Lung microvascular endothelial cell (primary cell): ENCODE measurements at places on chromosomes 3 and 15. TPM values are rescaled to one million over a fixed set of nuclear protein-coding genes. Genes with fewer than 3 reads are reported as not detected.

Gene AQP9
- total RNA-seq = not detected in 2 replicates

DNA sequence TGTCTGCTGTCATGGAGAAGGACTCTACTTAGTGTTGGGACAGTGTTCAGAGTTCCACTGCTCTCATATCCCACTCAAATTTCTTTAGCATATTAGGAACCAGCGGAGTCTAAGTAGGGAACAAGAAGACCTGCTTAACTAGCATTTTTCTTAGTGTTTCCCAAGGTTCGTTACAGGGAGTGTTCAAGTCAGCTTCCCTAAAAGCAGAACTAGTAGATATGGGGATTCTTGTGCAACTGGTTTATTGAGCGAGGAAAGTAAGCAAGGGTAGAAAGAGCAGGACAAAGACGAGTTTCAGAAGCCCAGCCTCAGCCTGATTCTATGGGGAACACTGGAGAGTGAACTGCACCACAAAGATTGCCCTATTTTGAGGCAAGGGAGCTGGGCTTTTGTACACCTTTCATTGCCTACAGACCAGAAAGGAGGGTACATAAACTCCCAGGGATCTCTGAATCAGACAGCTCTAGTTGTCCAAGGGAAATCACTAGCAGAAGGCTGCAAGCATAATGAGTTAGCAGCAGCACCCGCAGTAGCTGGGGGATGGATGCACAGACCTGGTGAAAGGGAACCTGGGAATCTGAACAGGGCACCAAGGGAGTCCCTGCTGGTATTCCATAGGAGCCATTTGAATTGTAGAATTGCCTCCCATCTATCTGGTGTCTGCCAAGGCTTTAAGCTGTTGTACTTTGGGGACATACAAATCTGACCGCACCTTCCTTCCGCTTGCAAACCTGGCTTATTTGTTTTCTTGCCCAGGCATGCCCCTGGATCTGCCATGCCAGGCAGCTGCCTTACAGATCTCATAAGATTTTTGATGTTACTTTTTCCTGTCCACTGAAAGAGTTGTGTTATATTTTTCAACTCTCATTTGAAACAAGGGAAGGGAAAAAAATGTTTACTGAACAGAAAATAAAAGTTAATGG, 15.1 kb downstream of the CMTM7 start:
- no peak for DNase-seq

DNA sequence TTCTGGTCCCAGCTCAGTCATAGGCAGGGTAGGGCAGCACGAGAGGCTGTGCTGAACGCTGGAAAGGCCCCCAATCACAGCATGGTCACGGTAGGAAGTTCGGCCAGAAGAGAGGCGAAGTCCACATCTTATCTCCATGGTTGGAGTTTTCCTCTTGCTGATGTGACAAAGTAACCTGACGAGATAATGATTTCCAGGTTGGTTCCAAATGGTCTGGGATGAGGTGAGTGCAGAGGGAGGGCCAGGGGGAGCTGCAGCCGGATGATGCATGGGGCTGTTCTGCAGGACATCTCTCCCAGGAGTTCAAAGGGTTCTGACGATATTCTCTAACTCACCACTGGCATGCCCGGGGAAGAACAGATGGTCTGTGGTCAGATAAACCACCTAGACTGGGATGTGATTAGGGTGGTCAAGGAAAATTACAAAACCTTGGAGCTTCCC, 83.2 kb upstream of the WNT5A start:
- DNase-seq = no peak

DNA sequence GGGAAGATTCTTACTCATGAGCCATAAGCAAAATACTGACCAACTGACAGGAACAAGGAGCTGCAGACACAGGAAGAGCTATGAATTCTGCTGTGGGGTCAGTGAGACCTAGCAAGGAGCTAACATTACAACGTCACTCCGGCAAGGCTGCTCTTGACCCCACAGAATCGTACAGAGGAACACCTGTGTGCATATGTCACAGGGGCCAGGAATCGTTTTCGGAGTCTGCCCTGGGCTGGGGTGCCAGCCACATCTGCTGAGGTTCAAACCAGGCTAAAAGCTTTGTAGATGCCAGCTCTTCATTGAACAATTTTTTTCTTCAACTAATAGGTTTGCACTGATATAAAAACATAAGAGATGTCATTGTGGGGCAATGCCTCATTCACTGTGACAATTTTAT, 82.6 kb downstream of the LRRK1 start:
- DNase-seq = no peak

GRCh38 chr3:104740874-104741379, 625.8 kb upstream of the ALCAM start:
- DNase-seq = no peak

Gene CDHR4
- not detected in 2 replicates for total RNA-seq

Gene IMPG2
- total RNA-seq = 0.44 and 0.99 TPM in 2 replicates

- no peak for DNase-seq
Measured at GRCh38 chr3:131922356-131922755, 112.5 kb downstream of the CPNE4 start.

Gene GOLGA8G
- total RNA-seq = not detected in 2 replicates

DNA sequence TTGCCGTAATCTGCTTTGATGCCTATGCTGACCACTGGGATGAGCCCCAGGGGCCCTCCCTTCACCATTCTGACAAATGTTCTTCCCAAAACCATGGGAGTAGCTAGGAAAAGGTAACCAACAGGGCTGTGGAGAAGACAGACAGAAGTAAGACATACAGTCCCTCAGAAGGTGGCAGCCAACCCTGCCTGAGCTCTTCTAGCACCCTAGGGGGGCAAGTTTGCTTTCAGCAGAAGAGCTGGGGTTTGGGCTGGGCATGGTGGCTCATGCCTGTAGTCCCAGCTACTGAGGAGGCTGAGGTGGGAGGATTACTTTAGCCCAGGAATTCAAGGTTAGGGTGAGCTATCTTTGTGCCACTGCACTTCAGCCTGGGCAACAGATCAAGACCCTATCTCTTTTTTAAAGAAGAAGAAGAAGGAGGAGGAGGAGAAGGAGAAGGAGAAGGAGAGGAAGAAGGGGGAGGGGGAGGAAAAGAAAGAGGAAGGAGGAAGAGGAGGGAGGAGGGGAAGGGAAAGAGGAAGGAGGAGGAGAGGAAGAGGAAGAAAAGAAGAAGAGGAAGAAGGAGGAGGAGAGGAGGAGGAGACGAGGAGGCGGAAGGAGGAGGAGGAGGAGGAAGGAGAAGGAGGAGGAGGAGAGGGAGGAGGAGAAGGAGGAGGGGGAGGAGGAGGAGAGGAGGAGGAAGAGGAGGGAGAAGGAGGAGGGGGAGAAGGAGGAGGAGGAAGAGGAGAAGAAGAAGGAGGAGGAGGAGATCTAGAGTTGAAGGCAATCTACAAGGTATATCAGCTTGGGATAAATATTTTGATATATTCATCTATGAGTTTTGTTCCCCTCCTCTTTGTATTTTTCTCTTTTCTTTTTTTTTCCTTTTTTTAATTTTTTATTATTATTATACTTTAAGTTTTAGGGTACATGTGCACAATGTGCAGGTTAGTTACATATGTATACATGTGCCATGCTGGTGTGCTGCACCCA, 44.9 kb upstream of the ABHD2 start:
- DNase-seq = no peak

Gene IL17RC
- total RNA-seq = 11.5 and 17.4 TPM in 2 replicates

Gene CRTAP
- total RNA-seq = 60.1 and 124 TPM in 2 replicates

Gene KIF15
- 1.6 and 4.8 TPM in 2 replicates for total RNA-seq

DNA sequence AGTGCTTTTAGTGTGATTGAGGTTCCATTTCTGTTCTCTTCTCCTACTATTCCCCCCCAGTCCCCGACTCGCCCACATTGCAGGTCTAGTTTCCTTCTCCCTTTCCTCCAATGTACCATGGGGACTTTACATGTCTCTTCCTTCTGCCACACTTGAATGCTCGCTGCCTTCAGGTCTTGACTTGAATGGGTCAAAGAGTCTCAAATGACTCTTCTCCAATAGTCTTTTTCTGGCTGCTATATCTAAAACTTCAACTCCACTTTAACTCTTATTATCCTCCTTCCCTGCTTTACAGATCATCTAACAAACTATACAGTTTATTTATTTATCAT, 213.9 kb upstream of the SLC2A2 start:
- DNase-seq = no peak

Gene TNK2
- 8.3 and 16.1 TPM in 2 replicates for total RNA-seq

Gene CFAP100
- total RNA-seq = not detected in 2 replicates

Gene TUBGCP4
- 6.5 and 8.5 TPM in 2 replicates for total RNA-seq

Gene MAP2K1
- 25.1 and 33.5 TPM in 2 replicates for total RNA-seq

DNA sequence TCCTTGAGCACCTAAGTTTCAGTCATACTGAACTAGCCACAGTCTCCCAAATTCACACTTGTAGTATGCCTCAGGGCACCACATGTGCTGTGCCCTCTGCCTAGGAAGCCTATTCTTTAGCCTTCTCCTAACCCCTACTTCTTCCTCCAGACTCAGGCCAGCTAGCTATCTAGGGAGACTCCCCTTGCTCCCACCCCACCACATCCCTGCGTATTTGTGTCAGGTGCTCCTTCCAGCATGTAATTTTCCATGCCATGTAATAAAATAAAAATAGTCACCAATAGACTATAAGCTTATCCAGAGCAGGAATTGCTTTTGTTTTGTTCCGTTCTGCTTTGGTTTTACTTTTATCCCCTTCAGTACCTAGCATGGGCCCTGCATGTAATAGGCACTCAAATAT, 14.9 kb upstream of the GJD2 start:
- no peak for DNase-seq

Gene SOX14
- total RNA-seq = not detected in 2 replicates

DNA sequence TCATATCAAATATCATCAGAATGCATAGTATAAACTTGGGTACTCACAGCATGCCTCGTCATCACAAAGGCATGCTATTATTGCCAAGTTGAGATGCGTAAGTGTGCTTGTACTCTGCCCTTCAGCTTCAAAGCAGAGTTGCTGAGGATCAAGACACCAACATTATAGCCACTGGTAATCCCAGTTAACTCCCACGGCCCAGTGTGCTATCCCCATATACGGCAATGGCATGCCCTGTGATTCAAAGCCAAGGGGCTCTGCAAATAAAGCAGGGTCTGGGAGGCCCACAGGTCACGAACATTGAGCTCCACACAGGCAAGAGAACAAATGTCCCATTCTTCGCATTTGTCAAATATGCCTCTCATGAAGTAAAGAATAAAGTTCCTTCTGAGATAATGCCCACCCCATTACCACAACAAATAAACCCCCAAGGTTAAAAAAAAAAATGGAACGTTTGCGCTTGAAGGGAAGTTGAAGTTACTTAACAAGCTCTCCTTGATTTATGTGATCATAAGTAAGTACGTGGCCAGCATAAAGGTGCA, 298.1 kb upstream of the NECTIN3 start:
- DNase-seq = no peak

Gene DAZL
- total RNA-seq = not detected in 2 replicates

- DNase-seq = no peak
Measured at GRCh38 chr15:67746450-67746849, 78.9 kb upstream of the SKOR1 start.

DNA sequence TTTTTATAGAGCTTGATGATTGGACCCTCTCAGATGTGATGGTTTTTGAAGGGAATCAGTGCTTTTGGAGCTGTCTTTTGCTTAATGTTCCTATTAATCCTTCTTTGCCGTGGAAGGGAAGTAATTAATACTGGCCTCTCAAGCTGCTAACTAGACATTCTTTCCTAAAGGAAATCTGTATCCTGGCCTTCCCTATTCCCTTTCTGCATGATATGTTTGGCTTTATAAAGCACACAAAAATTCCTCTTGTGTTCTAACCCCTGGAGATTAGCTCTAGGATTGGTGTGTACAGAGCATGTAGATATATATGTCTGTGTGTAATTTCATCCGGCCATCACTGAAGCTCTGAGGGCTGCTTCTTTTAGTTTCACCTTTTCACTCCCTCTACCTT, 6.9 kb downstream of the ATXN7 start:
- DNase-seq = peak; percentile 41

Gene ESYT3
- not detected in 2 replicates for total RNA-seq

DNA sequence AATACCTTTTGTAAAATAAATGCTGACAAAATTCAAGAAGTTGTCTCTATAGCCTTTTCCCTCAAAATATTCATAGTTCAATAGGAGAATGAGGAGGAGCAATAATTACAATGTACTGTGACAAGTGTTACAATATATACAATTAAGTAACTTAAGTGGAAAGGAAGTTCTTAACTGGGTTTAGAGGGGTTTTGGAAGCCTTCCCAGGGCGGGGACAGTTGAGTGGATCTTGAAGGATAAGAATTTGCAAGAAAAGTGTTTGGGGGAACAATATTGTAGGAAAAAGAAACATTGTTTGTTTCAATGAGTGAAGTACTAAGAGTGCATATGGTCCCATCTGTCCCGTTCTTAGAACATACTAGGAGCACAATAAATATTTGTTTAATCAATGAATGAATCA, 165.2 kb upstream of the PLSCR5 start:
- no peak for DNase-seq

DNA sequence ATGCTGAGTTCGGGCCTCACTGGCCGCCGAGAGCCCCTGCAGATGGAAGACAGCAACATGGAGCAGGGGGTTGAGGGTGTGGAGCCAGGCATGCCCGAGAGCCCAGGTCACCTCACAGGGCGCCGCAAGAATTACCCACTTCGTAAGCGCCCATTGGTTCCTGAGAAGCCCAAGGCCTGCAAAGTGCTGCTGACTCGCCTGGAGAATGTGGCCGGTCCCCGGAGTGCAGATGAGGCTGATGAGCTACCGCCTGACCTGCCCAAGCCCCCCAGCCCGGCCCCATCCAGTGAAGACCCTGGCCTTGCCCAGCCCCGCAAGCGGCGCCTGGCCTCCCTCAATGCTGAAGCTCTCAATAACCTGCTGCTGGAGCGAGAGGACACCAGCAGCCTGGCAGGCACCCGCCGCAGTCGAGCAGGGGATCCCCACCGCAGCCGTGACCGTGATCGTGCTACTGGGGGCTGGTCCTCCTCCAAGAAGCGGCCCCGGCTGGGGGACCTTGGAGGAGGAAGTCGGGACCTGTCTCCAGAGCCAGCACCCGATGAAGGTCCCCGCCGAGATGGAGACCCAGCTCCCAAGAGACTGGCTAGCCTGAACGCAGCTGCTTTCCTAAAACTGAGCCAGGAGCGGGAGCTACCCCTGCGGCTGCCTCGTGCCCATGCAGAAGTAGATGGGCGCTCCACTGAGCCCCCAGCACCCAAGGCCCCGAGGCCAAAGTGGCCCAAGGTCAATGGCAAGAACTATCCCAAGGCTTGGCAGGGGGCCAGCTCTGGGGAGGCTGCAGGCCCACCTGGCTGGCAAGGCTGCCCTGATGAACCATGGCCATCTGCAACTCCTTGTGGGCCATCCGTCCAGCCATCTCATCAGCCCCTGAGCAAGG, 12.1 kb upstream of the CHST14 start:
- DNase-seq = no peak

DNA sequence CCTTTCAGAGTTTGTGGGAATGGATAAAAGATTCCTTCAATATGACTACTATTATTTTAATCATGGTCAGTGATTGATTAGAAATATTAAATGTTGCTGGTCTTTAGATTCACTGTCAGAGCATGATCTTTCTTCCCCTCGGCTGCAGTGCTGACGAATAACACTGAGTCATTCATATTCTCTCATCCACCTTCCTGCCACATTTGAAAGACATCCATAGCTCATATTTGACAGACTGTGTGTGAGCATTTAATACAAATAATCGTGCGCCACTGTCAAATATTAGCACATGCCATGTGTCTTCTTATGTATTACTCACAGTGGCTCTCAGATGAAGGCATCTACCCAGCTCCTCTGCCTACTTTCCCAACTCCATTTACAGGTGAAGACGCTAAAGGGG, 476.5 kb upstream of the TPRG1 start:
- DNase-seq = peak; percentile 54

Gene CEP19
- 3.7 and 5.6 TPM in 2 replicates for total RNA-seq

GRCh38 chr3:125357032-125357658, 18.0 kb downstream of the ZNF148 start:
- DNase-seq = peak; percentile 58

GRCh38 chr15:67570875-67571647, 28.6 kb downstream of the MAP2K5 start:
- no peak for DNase-seq

Gene ASB14
- not detected in 2 replicates for total RNA-seq

Gene PLA1A
- total RNA-seq = 3.5 and 6.2 TPM in 2 replicates

Gene HOMER2
- total RNA-seq = 0.20 and 0.22 TPM in 2 replicates

Gene SATB1
- total RNA-seq = 3.5 and 4.2 TPM in 2 replicates
